Activated CD4-positive, alpha-beta T cell treated with anti-CD3 and anti-CD28 coated beads, Interleukin-2, amount 50 U/mL, for 16 hours (primary cell): ENCODE measurements at places on chromosomes 3 and 15.

DNA sequence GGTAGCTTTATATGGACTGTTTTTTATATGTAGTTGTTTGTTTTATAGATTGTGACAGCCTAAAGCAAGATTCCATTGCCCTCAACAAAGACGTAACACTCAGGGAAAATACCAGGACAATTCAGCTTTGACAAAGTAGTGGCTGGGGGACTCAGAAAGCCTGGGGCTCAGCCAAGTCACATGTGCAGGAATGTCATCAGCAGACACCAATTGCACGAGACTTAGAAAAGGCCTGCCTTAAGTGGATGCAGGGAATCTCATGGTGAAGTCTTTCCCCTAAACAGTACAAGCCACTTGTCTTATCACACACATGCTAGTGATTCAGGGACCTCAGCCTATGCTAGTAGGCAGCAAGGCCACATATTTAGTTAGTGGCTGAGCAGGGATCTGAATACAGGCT is 381.8 kb upstream of the THBS1 start:
- DNase-seq: no peak

DNA sequence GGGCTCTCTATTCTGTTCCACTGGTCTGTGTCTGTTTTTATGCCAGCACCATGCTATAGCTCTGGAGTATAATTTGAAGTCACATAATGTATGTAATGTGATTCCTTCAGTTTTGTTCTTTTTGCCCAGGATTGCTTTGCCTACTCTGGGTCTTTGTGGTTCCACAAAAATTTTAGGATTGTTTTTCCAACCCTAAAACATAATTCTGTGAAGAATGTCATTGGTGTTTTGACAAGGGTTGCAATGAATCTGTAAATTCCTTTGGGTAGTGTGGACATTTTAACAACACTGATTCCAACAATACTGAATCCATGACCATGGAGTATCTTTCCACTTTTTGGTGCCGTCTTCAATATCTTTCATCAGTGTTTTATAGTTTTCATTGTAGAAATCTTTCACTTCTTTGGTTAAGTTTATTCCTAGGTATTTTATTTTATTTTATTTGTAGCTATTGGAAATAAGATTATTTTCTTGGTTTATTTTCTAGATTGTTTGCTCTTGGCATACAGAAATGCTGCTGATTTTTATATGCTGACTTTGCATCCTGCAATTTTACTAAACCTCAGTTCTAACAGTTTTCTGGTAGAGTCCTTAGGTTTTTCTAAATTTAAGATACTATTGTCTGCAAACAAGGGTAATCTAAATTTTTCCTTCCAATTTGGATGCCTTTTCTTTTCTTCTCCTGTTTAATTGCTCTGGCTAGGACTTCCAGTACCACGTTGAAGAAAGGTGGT is 29.7 kb downstream of the TJP1 start:
- DNase-seq: no peak

- no peak for DNase-seq
Measured at GRCh38 chr15:59174151-59174834, 32.4 kb upstream of the LDHAL6B start.

DNA sequence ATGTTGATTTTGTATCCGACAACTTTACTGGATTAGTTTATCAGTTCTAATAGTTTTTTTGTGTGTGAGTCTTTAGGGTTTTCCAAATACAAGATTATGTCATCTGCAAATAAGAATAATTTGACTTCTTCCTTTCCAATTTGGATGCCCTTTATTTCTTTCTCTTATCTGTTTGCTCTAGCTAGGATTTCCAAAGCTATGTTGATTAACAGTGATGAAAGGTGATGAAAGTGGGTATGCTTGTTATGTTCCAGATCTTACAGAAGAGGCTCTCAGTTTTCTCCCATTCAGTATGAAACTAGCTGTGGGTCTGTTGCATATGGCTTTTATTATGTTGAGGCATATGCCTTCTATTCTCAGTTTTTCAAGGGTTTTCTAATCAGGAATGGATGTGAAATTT is 56.4 kb upstream of the CHRNB4 start:
- DNase-seq: no peak

DNA sequence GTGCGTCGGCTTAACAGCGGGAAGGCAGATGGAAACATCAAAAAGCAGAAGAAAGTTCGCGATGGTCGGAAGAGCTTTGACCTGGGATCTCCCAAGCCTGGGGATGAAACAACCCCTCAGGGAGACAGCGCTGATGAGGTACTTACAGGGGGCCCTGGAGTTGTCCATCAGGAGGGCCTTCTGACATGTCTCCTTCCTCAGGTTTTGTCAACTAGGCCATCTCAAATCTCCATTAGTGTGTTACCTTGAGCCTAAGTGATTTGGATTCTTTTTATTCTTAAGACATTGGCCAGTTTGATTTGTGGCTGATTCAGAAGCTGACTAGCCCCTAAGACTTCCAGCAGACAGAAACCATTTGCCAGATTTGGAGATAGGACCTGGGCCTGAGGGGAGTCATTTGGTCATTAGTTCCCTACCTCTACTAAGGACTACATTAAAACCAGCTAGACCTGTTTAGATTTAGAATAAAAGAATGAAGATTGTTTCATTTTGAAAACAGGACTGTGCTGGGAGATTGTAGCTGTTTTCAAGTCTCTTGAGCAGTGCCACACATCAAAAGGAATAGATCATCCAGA is 97.6 kb upstream of the UMPS start:
- no peak for DNase-seq

- DNase-seq: no peak
Measured at GRCh38 chr3:176920766-176921160, 276.5 kb downstream of the TBL1XR1 start.

DNA sequence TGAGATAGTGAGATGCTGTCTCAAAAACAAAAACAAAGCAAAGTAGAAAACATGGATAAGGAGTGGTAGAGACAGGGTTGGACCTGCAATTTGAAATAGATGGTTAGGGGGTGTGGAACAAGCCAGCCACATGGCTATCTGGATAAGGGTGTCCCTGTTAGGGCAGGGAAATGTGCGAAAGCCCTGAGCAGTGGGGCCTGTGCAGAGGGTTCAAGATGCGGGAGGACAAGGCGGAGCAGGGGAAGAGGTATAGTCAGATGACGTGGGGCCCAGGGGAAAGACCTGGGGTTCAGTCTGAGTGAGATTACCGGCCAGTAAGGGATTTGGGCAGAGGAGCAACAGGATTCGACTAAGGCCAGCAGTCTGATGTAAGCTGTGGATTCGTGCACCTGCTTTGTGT is 18.4 kb upstream of the NR2E3 start:
- DNase-seq: no peak

DNA sequence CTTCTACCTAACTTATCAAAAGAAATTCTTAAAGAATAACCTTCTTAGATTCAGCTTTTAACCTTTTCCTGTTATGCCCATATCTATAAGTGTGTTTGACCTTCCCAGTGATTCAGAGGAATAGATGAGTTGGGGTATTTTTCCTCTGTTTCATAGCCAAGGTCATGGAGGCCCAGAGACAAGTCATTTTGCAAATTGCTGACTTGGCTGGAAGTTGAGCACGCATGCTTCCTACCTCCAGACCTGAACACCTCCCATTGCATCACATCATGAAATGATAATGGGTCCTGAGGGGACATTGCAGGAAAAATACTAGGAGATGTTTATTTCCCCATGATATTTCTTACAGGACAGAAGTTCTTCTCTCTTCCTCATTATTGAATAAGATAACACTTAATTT is 158.6 kb upstream of the LMCD1 start:
- no peak for DNase-seq

- DNase-seq: no peak
Measured at GRCh38 chr3:10290481-10291176, 2.1 kb downstream of the GHRL start.

GRCh38 chr3:53489787-53490458 is 4.5 kb upstream of the CACNA1D start:
- no peak for DNase-seq

DNA sequence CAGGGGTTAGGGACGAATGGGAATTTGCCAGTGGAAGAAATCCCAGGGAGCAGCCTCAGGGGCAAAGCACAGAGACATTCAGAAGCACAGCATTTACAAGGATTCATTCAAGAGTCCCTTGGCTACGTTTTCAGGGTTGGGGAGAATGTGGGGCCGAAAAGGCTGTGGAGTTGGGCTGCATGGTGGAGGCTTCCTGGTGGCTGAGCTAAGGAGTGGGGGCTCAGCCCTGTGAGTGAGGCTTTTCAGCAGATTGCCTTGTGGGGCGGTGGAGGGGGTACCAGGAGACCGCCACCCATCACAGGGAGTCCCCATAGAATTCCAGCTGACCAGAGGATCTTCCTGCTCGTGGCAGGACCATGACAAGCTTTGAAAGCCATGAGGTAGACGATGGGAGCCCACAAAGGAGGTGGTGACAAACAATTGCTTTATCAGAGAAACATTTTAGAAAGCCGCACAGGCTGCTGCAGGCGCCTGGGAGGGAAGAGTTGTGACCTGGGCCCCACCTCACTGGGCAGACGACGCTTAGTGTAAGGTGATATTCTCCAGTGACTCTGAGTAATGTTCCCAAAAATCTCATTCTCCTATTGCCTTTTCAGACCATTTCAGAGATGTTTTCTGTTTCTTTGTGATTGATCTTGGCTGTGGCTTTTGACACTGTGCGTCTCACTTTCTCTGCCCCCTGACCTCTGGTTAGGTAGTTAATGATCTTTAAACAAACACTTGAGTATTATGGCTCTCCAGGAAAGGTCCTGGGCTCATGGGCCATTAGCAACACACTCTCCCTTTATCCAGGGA is 128.0 kb downstream of the DNAJB8 start:
- DNase-seq: no peak

DNA sequence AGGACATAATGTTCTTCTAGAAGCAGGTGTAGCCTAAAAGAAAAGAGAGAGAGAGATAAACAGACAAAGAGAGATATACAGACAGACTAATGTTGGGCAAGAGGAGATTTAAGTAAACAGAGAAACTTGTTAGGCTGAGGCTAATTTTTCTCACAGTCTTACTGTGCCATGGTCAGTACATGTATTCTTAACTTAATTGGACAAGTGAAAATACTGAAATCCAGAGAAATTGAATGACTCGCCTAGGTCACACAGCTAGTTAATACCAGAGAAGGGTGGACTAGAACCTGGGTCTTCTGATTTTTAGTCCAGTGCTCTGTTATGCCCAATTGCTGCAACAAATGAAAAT is 6.7 kb upstream of the ZNF609 start:
- no peak for DNase-seq
